ENCODE measurements at places on chromosomes 2 and 18.
A peak's percentile ranks its signal among the peaks of the same experiment; 100 is the strongest.

- DNase-seq = peak; percentile 7
Observed at GRCh38 chr2:85355521-85355920, 952 bp downstream of the ELMOD3 start.

- no peak for DNase-seq
Observed at GRCh38 chr2:75772908-75773630, 62.4 kb upstream of the GCFC2 start.

DNA sequence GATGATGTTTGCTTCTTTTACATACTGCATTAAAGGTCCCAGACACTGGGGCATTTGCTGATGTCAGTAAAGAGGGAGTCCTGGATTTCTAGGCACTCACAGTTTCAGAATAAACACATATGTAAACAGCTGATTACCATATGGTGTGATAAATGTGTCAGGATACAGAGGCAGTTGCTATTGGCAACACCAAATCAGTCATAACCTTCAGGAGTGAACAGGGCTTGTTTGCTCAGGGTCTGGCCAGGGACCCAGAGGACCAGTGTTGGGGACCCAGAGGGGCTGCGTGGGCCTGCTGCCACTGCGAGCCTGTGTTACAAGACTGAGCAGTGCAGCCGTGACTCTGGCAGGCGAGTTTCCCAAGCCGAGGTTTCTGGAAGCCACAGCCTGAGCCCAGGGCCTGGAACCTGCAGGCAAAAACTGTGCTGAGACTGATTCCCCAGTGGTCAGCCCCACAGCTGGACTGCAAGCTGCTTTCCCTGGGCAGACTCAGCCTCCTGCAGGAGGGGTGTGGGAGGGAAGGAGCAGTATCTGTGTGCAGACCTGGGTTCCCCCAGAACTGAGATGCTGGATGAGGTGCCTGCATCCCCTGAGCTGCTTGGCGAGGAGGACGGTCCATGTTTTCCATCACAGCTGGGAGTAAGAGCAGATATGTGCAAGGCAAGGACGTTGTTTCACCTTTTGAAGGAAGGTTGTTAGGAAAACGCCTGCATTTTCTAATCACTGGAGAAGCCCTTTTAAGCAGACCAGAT is 23.6 kb downstream of the ASAP2 start:
- DNase-seq = no peak

DNA sequence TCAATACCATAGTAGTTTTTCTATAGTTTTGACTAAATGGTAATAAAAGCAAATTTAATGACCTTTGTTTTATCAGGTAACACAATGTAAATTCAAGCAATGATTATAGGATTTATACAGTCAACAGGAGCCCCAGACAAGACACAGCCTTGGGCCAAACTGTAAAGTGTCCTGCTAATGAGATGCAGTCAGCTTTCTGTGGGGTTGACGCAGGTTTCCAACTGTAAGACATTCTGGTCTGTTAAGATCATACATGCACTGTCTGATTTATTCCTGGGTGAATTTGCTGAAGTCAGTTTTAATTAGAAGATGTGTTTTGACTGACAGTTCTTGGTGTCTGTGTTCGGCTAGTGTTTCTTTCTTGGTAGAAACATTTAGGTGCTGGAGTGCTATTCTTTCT is 180.3 kb downstream of the SNTG2 start:
- no peak for DNase-seq

GRCh38 chr2:15893689-15894480 is 46.5 kb upstream of the MYCN start:
- no peak for DNase-seq

Measured in fibroblast of skin of right biceps (primary cell).